H7 (cell line): ENCODE measurements at places on chromosomes 3 and 15.

- no peak for DNase-seq
Measured at GRCh38 chr3:139460076-139460475, 16.2 kb downstream of the RBP2 start.

DNA sequence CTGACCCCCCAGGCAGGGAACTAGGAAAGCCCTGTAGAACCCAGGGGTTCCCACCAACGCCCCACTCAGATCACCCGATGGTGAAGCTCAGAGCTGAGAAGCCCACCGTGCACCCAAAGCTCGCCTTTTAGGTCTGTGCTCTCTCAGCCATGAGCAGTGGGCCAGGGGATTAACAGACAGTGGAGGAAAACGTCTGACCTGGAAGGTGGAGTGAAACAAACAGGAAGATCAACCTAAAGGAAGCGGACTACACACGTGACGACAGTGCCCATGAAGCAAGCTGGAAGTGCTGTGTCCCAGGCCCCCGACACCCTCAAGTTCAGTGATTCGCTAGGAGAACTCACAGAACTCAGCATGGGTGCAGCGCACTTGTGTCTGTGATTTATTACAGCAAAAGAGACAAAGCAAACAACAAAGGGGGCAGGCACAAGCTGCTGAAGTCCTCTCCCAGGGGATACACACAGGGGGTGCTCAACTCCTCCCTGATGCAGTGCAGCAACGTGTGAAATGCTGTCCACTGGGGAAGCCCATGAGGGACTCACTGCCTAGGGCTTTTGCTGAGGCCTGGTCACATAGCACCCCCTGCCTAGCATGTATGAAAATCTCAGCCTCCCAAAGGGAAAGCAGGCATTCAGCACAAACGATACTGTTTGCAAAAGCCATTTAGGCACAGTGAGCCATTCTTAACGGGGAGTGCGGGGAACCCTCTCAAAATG is 43.5 kb downstream of the CFAP92 start:
- peak; percentile 63 for DNase-seq

DNA sequence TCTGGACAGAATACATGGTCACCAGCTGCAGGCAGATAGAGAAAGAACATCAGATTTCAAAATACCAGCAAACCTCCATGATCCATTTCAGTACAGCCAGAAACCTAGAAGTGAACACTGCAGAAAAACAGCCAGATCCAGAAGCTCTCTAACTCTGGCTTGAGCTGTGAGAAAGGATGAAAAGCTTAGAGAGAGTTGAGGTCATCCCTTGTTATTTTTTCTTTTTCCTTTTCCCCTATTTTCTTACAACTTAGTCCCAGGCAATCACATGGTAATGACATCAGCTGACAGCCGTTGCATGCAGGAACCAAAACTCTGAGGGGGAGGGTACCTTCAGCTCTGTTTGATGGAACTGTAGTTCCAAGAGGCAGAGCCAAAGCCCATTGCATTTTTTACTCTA is 113.2 kb downstream of the TCF12 start:
- peak; percentile 5 for DNase-seq

- peak; percentile 2 for DNase-seq
Measured at GRCh38 chr3:145776782-145777408, 384.1 kb downstream of the PLOD2 start.

DNA sequence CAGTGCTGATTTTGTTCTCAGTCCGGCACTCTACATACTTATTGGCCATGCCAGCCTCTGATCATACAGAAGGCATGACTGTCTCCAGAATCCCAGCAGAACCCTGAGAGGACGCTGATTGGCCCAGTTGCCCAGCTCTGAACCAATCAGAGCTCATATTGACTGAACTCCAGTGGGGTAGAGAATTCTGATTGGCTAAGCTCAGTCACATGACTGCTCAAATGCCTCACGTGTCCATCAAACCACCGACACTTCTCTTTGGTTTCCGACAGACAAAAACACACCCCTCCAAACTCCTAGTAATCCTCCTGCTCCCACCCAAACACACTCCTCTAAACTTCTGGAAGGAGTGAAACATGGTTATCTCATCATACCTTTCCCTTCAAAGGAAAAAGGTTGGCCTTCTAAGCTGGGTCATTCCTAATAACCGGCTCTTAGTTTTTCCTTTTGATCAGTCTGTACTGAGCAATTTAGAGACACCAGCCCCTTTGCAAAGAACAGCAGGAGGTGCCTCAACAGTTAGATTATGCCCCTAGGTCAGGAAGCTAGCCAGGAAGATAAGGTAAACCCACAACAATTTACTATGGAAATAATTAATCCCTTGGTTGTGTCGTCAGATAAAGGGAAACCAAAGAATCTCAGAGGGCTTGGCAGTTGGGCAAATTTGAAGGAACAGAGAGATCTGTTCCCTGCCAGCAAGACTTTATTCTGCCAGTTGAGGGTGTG is 187.8 kb downstream of the TLE3 start:
- no peak for DNase-seq
